ENCODE measurements at places on chromosomes 1 and 21.
A peak's percentile ranks its signal among the peaks of the same experiment; 100 is the strongest.

- peak; percentile 41 for DNase-seq
Observed at GRCh38 chr1:58781541-58782177, 2.2 kb downstream of the JUN start.

DNA sequence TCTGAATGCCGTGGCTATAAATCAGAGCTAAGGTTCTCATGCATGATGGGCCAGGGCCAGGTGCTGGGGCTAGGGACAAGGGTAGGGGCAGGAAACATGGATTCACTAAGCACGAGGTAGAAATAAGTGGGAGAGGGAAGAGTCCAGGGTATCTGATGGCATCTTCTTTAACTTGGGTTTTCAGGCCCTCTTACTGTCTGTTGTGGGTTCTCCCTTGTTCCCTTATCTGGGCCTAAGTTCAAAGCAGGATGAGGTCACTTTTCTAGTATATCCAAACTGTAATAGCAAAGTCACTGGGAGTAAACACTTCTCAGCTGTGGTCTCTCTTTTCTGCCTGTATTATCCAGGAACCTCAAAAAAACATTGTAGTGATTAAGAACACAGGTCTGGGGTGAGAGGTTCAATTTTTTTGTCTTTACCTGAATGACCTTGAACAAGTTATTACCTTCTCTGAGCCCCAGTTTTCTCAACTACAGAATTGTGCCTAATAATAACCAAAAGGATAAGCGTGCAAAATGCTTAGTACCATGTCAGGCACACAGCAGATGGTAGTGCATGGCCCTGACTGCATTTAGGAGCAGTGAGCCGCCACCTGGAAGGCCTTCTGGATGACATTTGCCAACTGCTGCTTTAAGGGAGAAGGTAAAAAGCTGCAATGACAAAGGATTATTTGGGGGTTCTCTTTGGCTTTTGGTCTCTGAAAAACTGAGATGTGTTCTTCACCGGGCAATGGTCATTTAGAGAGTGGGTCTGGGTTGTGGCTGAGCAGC, 53.6 kb upstream of the A3GALT2 start:
- DNase-seq, result no peak

- no peak for DNase-seq
Observed at GRCh38 chr1:61053226-61053711, 29.1 kb upstream of the NFIA start.

GRCh38 chr1:109689844-109690405, 2.3 kb downstream of the GSTM1 start:
- no peak for DNase-seq

DNA sequence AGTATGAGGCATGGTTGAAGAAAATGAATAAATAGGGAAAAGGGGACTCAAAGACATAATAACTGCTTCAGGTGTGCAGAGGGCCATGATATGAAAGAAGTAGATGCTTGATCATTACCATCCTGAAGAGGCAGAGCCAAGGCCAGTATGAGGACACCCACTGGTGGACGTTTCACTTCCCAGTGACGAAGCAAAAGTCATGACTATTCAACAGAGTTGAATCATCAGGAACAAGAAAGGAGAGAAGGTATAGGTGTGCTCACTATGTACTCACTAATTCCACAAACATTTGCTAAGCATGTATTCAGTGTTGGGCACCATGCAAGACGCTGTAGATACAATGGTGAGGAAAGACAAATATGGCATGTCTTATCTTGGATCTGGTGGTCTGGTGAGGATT, 319.2 kb upstream of the RUNX1 start:
- DNase-seq, result no peak

DNA sequence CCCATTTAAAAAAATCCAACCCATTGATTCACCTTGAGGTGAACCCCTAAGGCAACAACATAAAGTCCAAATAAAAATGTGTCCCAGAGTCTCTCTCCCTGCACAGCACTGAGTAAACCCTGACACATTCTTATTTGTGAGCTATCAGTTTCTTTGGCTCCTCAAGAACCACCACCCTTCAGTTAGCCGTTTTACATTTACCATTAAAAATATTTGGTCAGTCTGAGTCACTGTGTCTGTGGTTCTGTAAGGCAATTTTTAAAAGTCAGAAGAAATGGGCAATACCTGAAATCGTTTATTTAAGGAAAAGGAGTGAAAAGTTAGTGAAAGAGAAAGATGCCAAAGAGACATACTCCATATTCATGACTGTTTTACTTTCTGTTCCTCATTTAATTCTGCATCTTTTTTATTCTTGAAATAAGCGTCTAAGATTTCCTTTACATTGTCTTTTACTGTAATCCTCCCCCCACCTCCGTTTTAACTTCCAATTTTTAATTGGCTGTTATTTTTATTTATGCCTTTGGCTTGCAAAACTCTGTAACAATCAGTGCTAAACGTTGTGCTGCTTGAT, 91.7 kb upstream of the IVNS1ABP start:
- DNase-seq, result no peak

DNA sequence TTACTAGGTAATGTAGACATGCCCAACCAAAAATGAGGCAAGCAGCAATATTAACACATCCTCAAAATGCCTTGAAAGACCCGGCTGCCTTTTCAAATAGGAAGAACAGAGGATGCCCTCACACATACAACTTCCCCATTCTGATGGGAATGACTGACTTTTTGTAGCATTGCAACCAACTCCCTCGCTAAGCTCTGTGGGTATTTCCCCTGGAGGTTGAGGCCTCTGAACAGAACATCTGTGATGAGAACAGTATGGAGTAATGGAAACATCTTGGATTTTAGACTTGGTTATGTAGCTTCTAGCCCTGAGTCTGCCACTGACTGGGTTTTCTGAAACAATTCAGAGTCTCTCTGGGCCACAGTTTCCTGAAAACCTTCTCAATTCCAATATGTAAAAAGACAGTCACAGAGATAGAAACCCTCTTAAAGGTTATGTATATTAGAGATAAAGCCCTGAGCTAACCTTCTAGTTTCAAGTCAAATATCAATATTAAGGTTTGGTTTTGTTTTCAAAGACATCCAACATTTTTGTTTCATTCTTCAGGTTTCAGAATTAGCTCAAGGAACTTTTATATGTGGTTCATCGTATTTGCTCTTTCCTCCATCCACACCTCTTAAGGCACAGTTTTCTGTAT, 311.5 kb downstream of the SETD4 start:
- no peak for DNase-seq

GRCh38 chr1:84096176-84096575, 47.9 kb upstream of the PRKACB start:
- no peak for DNase-seq

- no peak for DNase-seq
Observed at GRCh38 chr1:115347282-115347681, 9.2 kb upstream of the NGF start.

GRCh38 chr21:26027696-26028095, 142.9 kb downstream of the APP start:
- no peak for DNase-seq

DNA sequence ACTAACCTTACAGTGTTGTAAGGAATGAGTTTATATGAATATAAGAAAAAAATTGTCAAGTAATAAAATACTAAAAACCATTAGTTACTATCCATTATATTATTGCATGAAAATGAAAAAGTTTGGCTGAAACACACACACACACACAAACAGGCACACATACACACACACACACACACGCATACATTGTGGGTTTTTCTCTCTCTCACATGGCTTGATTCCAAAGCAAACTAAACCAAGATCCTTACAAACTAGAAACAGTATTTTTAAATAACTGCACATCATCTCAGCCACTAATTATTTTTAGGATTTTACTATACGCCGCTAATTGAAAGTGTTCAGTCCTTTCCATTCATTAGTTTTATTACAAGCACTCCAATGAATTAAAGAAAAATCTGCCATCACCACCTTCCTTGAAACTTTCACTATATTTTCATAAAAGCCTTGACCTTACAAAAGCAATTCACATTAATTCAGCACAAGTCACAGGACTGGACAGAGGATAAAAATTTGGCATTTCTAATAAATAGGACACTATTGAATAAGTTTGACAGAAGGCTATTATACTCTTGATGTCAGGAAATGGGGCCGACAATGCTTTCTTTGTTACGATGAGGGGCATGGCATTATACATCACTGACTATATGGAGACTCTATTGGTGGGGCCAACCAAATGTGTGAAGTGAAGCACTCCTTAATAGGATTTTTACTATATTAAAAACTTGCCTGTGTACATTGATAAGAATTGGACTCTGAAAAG, 187.0 kb upstream of the ESRRG start:
- DNase-seq, result no peak

GRCh38 chr1:17630986-17631385, 91.5 kb downstream of the ARHGEF10L start:
- DNase-seq, result no peak

DNA sequence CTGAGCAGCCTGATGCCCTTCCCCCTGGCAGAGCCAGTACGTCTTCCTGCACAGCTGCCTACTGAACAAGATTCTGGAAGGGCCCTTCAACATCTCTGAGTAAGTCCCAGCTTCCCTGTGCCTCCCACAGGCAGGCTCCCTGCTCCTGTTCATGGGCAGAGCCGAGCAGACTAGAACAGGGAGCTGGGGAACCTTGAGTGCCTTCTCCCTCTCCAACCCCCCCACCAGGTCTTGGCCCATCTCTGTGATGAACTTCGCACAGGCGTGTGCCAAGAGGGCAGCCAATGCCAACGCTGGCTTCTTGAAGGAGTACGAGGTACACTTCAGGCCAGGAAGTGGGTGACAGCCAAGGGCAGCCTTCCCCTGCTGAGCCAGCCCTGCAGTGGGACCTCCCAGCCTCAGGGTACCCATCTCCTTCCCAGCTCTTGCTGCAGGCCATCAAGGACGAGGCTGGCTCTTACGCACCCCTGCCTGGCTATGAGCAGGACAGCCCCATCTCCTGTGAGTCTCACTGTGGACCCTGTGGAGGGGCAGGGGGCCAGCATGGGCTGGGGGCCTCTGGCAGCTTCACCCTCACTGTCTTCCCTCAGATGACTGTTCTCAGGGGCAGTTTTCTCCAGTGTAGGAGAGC, 6.4 kb upstream of the LGR6 start:
- DNase-seq, result no peak

- no peak for DNase-seq
Observed at GRCh38 chr1:100565533-100565932, 27.6 kb downstream of the GPR88 start.

DNA sequence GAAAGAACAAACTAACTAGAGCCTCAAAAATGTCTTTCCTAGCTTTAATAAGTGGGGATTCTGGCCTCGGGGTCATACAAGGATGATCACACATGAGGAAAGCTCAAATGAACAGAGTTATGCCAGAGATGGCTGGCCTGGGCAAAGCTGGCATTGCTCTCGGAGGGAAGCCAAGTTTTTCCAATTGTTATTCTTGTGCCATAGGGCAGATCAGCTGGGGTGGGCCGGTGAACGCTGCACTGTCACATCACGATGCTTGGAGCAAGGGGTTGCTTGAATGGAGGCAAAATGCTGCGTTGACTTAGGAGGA, 75.9 kb upstream of the LYST start:
- no peak for DNase-seq

DNA sequence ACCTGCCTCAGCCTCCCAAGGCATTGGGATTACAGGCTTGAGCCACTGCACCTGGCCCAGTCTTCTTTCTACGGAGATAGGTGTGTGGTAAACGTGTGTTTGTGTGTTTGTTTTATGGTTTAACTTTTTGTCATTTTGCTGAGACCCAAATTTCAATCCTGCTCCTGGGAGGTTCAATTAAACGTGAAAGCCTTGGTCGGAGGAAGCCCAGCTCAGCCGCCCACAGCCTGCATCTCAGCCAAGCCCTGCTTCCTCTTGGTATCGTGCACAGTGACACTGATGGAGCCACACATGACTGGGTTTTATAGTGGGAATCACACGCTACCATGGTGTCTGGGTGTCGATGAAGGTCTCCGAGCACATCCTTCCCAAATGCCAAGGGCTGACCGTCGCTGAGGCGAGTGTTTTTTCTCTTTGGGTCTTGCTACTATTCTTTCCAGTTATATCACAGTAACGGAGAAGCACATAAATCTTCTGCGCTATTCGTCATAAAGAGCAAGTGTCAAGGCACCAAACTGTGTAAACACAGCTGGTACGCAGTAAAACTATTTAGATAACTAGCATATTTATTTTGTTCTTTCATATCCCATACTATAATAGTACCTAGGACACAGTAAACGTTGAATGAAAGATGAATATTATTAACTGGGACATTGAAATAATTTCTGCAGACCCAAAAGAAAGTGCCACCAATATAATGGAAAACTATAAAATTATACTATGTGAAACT, 39.3 kb downstream of the HLCS start:
- DNase-seq, result no peak

DNA sequence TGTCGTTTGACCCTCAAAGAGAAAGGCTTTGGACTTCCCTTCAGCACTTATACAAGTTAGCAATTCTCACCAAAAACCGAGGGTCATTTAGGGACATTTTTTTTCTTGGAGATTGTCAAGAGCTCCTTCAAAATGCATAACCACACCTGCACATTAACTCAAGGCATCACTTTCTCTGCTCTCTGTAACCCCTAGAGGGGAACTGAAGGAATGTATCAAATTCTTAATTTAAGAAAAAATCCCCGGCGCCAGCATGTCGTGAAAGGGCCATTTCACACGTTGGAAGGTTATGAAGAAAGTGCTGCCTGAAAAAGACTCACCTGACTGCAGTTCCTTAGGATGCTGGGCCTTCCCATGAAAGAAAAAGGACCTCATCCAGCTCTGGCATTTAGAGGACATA, 131.6 kb upstream of the ZC3H12A start:
- no peak for DNase-seq

- no peak for DNase-seq
Observed at GRCh38 chr1:23613191-23614031, 54.1 kb upstream of the ID3 start.

DNA sequence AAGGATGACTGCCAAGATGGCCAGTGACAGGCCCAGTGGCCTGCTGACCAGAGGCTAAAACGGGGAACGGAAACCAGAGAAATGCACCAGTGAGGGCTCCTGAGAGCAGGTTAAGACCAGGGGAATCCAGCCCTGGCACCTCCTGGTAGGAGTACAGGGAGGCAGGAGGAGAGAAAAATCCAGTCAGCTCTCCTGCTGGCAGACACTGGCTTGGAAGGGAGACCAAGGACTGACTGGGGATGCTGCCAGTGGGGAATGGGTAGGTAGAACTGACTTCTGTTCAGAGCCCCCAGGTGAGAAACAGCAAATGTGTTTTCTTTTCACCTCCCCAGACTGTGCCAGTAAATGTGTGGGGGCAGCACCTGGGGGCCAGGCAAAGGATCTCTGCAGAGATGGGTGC, 27.7 kb upstream of the CRNN start:
- no peak for DNase-seq

Data from KG1 (cell line).